ENCODE measurements at places on chromosomes 4 and X. TPM values are rescaled to one million over a fixed set of nuclear protein-coding genes. Genes with fewer than 3 reads are reported as not detected.

DNA sequence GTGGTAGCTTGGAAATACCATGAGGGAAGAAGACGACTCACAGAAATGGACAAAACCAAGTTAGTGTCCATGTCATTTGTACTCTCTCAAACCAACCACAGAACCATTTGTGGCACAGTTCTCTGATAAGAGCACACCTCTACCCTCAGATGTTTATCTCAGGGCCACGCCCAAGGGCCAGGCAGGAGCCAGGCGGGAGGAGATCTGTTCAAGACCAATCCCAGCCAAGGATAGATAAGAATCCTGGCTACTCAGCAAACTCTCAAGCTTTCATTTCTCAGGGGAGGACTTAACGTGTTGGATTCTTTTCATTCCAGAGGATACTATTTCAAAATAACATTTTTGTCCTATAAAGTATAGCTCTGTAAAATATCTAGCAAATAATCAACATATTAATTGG lies 95.0 kb downstream of the NYX start:
- no peak for DNase-seq

DNA sequence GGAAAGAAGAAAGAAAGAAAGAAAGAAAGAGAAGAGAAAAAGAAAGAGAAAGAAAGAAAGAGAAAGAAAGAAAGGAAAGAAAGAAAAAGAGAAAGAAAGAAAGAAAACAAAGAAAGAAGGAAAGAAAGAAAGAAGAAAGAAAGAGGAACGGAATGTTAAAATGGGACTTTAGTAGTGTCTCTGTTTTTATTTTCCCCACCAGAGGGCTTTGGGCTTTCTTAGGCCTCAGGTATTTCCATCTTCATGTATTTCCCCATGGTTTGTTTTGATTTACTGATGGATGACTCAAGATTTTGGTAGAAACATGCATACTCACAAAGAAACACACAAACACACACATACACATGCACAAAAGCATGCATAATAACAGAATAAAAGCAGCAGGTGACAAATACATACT lies 181.2 kb downstream of the AFF2 start:
- no peak for DNase-seq

DNA sequence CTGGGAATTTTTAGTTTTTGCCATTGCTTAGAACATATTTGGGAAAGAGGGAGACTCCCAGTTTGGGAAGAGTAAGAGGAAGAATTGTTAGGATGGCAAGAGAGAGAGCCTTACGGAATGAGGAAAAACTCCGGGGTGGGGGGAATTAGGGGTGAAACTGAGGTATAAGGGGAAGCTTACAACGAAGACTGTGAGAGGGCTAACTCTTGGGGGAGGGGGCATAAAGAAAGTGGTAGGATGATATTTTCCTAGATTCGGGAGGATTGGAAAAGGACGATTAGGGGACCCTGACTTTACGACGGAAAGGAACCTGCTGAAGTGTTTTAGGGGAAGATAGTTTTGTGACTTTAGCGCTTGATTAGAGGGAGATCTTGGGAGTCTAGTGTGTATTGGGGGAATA lies 86.2 kb upstream of the HPRT1 start:
- peak; percentile 22 for DNase-seq

- peak; percentile 30 for DNase-seq
These were observed 20.2 kb upstream of the MRFAP1 start for GRCh38 chr4:6620296-6620695.

DNA sequence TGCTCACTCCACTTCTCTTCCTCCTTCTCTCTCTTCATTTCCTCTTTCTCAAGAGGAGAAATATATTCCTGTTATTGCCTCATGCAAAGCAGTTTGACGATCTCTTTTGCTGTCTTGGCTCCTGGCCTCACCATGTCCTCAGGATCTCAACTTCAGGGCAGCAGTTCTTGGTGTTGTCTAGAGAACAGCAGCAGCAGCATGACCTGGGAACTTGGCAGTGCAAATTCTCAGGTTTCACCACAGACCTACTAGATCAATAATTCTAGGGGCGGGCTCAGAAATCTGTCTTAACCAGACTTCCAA lies 193.4 kb upstream of the EDNRA start:
- DNase-seq, result no peak

DNA sequence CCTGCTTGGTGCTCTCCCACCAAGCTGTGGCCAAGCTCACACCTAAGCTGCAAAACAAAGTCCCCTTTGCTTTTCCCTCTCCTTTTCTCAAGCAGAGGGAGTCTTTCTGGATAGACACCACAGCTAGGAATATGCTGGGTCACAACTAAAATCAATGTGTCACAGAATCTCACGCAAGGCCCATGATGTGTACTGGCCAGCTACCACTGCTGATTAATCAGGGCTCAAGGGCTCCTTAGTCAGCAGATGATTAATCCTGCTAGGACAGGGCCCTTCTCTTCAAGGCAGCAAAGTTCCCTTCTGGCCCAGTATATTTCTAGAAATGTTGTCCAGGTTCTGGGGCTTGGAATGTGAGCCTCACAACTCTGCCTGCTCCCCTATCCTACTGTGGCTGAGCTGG lies 32.0 kb upstream of the TENT5D start:
- no peak for DNase-seq

GRCh38 chrX:128800138-128800537 lies 723.2 kb downstream of the SMARCA1 start:
- DNase-seq, result peak; percentile 46

- no peak for DNase-seq
These were observed 18.7 kb upstream of the RBMX start for GRCh38 chrX:136899221-136899620.

GRCh38 chr4:75683482-75684155 lies 10.4 kb upstream of the G3BP2 start:
- DNase-seq, result no peak

DNA sequence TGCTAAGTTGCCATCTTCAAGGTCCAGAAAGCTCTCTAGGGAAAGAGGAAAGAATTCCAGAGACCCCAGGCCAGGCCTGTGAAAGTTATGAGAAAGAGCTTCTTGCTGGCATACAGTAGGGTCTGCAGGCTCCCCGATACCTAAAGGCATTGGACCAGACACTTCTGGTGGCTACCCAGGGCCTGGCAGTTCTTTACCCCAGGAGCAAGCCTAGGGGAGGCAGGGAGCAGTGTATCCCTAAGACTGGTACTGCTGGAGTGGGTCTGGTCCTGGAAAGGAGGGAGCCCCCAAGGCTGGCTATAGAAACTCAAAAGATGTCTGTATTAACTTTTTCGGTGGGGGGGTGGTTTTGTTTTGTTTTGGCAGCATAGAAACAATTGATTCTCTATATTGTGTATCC lies 19.8 kb upstream of the FAM193A start:
- peak; percentile 22 for DNase-seq

- DNase-seq, result no peak
These were observed 272.3 kb upstream of the DIPK2B start for GRCh38 chrX:45472968-45473367.

GRCh38 chr4:84887824-84888223 lies 78.7 kb downstream of the WDFY3 start:
- DNase-seq, result no peak

The CASP3 gene
- total RNA-seq, result 131 TPM

The CFP gene
- 5.5 TPM for total RNA-seq

The RNF113A gene
- total RNA-seq, result 15.4 TPM

The AP1S2 gene
- 472 TPM for total RNA-seq

All from H7 (cell line).